ENCODE measurements at places on chromosomes 3 and 15.
A peak's percentile ranks its signal among the peaks of the same experiment; 100 is the strongest.

DNA sequence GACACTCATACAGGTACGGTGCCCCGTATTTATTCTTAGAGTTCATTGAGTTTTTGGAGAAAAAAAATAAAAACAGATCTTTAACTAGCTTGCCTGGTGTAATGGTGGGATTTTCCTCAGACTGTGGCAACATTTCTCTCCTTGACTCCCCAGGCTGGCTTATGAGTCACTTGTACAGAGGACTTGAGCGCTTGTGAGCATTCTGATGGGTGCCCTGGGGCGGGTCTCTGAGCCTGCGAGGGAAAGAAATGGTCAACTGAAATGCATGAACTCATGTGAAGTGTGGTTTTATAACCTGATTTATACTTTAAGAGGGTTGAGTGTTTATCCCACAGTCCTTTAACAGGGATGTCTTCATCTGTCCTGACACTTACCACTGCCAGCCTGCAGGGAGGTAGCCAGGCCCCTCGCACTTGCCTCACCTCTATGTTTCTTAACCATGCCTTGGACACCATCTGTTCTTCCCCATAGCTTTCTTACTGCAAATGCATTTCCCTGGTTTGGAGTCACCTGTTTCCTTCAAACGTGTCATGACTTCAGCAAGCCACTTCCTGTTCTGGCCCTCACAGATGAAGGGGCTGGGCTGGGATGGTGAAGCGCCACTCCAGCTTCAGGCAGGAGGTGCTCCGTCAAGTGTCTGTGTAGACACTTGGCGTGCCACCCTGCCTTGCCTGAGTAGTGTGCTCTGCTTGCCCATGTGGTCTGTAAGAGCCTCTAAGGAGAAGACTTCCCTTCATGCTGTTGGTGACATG, 118.7 kb downstream of the PDE8A start:
- DNase-seq, result no peak

DNA sequence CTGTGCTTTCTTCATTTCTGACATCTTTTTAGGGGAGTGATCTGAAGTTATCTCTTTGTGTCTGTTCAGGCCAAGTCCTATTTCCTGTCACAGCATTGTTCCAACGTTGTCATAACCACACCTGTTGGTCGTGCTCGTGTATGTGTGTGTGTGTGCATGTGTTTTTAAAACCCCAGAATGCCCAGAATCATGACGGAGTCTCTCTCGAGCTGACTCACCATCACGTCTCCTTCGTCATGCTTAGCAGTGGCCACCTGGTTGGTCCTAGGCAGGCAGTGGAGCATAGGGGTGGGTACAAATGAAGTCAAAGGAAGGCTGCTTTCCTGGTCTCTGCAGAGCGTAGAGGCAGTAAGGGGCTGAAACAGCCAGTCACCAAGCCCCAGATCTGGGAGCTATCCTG, 126.8 kb upstream of the ABHD17C start:
- no peak for DNase-seq

GRCh38 chr3:42025370-42026138, 63.7 kb upstream of the ULK4 start:
- DNase-seq, result no peak

- DNase-seq, result no peak
Measured at GRCh38 chr3:127456471-127457093, 134.0 kb downstream of the TPRA1 start.

DNA sequence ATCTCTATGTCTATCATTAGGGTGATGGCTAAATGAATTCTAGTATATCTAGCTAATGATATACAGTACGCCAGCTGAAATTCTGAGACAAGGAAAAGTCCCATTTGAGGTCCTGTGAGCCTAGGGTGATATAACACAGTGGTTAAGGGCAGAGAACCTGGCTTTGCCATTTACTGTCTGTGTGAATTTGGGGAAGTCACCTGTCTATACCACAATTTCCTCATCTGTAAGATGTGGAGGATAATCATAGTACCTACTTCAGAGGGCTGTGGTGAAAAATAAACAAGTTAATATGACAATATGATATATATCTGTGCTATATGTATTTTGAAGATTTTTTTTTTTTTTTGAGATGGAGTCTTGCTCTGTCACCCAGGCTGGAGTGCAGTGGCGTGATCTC, 9.8 kb upstream of the ANKDD1A start:
- no peak for DNase-seq

DNA sequence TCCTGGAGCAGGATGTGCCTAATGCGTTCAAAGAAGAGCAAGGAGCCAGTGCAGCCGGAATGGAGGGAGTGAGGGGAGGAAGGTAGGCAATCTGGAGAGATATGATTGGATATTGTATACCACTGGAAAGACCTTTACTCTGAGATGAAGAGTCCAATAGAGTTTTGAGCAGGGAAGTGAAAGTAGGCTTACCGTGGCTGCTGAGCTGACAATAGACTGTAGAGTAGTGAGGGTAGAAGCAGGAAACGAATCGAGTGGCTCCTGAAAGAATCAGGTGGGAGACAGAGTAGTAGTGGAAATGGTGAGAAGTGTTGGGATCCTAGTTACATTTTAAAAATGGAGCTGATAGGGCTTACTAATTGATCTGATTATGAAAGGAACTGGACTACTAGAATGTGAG, 51.8 kb upstream of the NUDT16 start:
- no peak for DNase-seq

DNA sequence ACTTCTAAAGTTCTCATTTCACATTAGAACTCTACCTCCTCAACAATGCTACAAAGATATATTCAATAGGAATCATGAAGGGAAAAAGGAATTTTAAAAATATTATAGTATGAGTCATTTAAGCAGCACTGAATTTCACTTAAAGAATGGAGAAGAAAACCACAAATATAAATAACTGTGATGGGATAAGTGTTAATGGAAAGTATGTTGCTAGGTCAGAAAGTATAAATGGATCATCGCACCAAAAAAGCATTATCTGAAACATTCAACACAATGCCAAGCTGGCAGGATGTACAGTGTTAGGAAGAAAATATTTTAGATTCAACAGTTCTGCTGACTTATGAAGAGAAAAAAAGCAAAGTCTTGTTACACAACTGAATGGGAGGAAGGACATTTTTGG, 101.4 kb downstream of the TFG start:
- DNase-seq, result no peak

GRCh38 chr3:11776346-11776745, 70.3 kb downstream of the TAMM41 start:
- no peak for DNase-seq

DNA sequence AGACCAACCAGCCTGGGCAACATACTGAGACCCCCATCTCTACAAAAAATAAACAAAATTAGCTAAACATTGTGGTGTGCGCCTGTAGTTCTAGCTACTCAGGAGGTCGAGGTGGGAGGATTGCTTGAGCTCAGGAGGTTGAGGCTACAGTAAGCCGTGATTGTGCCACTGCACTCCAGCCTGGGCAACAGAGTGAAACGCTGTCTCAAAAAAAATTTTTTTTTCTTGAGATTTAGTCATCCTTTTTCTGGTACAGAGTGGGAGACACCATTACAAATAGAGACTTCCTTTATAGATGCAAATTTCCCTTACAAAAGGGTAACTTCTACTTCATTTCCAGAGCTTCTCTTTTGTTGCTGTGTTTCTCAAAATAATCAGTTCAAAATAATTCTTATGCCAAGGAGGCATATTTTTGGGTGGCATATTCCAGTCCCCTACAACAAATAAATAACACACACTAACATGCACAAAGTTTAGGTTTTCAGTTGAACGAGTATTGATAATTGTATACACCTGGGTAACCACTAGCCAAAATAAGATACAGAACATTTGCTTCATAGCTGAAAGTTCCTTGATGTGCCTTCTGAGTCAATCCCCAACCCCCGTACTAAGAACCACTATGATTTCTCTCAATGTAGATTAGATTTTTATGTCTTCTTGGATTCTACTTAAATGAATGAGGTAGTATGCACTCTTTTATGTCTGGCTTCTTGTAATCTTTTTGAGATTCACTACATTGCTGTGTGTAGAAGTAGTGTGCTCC, 248.9 kb upstream of the PROK2 start:
- DNase-seq, result no peak

- DNase-seq, result no peak
Measured at GRCh38 chr3:37903734-37904133, 42.1 kb downstream of the CTDSPL start.

GRCh38 chr15:66911131-66911700, 154.2 kb upstream of the SMAD3 start:
- DNase-seq, result no peak

DNA sequence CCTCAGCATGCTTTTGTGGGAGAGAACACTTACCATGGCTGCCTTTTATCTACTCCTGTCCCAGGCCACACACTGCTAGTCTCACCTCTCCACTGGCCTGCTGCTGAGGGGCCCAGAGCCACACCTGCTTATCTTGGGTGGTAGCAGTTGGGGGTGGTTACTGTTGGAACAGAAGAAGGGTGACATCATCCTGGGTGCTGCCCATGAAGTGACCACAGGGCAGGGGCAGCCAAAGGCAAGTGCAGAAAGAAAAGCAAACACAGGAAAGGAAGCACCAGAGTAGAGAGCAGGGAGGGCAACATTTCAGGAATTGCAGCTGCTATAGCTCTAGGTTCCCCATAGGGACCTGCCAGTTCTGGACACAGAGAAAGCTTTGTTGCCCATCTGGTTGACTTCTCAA, 345.2 kb downstream of the VPS13C start:
- DNase-seq, result no peak

DNA sequence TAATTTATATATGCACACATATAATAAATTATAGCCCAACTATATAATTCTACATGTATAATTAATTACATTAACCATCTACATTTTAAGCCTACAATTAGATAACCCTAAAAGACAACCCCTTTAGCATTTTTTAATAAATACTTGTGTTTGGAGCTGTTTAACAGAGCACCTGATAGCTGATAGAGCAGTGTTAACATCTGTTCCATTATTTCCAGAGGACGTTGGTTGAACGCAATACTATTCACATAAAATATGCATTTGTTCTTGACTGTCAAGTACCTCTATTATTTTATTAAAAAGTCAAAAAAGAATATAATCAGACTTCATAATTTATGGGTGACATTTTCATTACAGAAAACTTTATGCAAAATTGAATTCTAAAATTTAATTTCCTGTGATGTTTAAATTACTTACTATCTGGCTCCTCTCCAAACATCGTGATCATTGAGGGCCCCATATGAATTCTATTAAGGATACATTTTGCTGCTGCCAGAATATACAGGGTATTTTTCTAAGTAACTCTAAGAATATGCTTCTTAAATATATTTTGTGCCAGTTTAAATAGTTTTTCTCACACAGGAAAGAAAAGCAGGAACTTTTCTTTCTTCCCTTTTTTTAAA, 234.3 kb downstream of the SHOX2 start:
- DNase-seq, result no peak

DNA sequence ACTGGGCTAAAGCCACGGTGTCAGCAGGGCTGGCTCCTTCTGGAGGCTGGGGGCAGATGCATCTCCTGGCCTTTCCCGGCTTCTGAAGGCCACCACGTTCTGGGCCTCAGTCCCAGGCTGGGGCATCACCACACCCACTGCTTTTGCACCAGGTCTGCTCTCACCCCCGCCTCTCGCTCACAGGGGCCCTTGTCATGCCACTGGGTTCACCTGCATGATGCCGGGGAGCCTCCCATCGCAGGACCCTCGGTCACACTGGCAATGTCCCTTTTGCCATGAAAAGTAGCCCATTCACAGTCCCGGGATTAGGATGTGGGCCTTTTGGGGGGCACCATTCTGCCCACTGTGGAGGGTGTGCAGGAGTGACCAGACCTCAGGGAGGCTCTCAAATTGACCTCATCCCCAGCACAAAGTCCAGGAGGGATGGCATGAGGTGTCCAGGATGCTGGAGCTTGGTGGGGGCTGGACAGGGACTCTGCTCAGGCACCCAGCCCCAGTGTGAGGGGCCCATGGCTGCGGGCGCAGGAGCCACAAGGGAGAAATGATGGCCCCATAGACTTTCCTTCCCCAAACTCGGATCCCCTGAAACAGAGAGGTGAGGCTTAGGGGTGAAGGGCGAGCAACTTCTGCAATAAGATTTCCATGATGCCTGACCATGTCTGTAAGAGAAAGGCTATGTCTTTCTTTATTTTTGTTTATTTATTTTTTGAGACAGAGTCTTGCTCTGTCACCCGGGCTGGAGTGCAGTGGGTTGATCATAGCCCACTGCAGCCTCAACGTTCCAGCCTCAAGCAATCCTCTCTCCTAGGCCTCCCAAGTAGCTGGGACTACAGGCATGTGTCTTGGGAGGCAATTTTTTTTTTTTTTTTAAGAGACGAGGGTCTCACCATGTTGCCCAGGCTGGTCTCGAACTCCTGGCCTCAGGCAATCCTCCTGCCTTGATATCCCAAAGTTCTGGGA, 189.1 kb downstream of the GOLGA6L6 start:
- no peak for DNase-seq

- DNase-seq, result no peak
Measured at GRCh38 chr15:86235667-86236066, 156.0 kb downstream of the AGBL1 start.

GRCh38 chr3:48023377-48023776, 7.2 kb upstream of the MAP4 start:
- no peak for DNase-seq

DNA sequence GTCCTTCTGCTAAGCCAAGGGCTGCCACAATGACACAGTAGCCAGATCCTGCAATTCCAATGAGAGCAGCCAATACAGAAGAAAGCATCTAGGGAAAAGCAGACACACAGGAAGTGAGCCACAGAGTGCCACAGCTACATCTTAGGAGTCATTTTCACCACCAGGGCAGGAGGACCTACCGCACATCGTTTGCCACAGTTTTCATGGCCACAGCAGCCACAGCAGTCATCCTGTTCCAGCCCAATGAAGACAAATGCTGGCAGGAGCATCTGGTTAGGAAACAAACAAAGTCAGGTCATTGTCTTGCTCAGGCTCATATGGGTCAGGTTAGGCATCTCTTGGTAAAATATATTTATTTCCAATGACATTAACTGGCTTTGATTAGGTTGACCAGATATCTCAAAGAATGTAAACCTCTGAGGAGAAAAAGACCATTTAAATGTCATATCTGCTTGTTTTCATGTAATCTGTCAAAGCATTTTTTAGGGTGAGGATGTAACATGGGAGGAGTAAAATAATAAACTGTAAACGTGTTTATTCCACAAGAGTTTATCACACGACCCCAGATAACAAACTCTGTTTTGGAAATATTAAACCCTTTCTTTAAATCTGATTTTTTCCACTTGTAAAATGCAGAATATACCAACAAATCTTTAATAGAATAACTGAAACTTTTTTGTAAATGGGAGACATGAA, 1.8 kb downstream of the TM4SF1 start:
- DNase-seq, result peak; percentile 31
